Natural killer cell treated with Interleukin-12 subunit alpha and Interleukin-12 subunit beta and Interleukin-15 and Interleukin-18, amount 100 ng/mL, for 72 hours (primary cell): ENCODE measurements at places on chromosomes 13 and 19. TPM values are rescaled to one million over a fixed set of nuclear protein-coding genes. Genes with fewer than 3 reads are reported as not detected.

- DNase-seq, result no peak
Measured at GRCh38 chr19:56814656-56815055, 25.9 kb downstream of the PEG3 start.

GRCh38 chr13:35771898-35772297 is 295.4 kb upstream of the MAB21L1 start:
- H3K27me3 ChIP-seq, result no peaks in the 10 kb centered on the region
- H3K36me3 ChIP-seq, result no peaks in the 10 kb centered on the region
- H3K4me3 ChIP-seq, result no peak overlapping the region
- no peaks in the 10 kb centered on the region for H3K4me1 ChIP-seq

DNA sequence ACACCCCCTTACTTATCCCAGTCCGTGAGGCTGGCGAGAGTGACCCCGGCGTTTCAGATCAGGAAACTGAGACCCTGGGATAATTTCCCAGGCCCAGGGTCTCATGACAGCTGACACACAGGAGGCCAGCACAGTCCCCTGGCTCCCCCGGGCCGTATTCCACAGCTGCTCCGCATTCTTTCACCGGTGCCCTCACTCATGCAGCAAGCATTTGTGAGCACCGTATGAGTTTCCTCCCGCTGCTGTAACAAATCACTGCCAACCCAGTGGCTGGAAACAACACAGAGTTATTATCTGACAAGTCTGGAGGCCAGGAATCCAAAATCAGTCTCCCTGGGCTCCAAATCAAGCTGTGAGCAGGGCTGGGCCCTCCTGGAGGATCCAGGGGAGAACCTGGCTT is 21.3 kb downstream of the GADD45B start:
- no peak for DNase-seq
- no peaks in the 10 kb centered on the region for H3K36me3 ChIP-seq
- H3K4me3 ChIP-seq, result no peak overlapping the region
- peaks cover 5% of the 10 kb centered on the region for H3K27me3 ChIP-seq
- no peak overlapping the region for H3K27ac ChIP-seq

GRCh38 chr19:14085309-14085995 is at the start of gene C19orf67:
Gene C19orf67, minus strand, starts transcription at chr19:14085783. Its CDS starts 156 bp downstream, at chr19:14085627.
- H3K27ac ChIP-seq, result no peak within 1 kb of the TSS
- peaks cover 17% of the 10 kb centered on the region for H3K4me1 ChIP-seq
- no peak within 1 kb of the TSS for H3K4me3 ChIP-seq
- H3K36me3 ChIP-seq, result peaks cover 5% of the 10 kb centered on the region

GRCh38 chr13:99941086-99941485 is 30.5 kb downstream of the ZIC5 start:
- H3K27ac ChIP-seq, result no peak overlapping the region
- H3K4me3 ChIP-seq, result no peak overlapping the region
- DNase-seq, result no peak

DNA sequence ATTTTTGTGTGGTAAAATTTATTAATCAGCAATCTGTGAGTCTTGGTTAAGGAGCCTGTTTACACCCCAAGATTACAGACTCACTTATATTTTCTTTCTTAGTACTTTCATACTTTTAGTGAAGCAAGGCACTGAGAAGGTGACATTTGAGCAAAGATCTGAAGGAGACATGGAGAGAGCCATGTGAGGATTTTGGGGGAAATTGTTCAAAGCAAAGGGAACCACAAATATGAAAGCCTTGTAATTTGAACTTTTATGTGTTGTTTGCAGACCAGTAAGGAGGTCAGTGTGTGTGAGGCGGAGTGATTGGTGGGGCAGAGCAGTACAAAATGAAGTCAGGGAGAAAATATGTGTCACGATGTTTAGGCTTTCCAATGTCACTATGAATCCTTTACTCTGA is 140.7 kb upstream of the KLF12 start:
- no peaks in the 10 kb centered on the region for H3K27me3 ChIP-seq
- no peak overlapping the region for H3K4me3 ChIP-seq
- no peak for DNase-seq

DNA sequence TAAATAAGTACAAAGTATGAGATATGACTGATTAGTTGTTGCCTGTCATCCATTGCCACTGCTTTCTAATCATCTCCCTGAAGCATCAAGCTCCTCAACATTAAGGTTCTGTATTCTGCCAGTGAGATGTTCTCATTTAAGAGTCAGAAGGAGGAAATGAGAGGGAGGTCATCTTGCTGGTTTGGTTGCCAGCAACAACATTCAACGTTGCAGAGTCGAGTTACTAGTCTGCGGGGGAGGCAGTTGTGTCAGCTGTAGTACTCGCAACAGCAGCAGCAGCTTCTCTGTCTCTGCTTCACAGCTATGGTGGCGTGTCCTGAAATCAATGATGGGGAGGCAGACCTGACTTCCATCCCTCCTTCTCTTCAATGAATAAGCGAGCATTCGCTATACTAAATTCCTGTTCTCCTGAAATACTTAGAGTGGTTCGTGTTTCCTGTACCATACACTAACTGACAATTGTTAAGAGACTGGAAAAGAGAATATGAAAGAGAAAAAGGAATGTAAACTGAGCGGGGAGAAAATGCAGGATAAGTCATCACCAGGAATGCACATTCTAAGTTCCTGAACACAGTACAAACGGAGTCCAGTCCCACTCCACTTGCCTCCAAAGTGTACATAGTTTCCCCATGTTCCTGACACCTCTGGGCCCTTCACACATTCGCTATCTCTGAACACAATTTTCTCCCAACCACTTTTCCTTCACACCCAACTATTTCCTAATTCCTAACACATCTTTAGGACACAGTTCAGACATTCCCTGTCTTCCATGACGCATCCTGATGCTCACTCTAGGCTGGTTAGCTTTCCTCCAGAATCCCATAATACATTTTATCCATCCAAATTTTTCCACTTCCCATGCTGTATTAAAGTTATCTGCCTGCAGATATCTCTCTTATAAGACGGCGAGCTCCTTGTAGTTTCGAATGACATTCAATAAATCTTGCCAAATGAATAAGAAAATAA is 263.0 kb downstream of the KLF12 start:
- no peak for DNase-seq
- no peak overlapping the region for H3K4me3 ChIP-seq
- H3K4me1 ChIP-seq, result peaks cover 42% of the 10 kb centered on the region

GRCh38 chr13:113863524-113864272 is at the start of gene GAS6:
Gene GAS6, minus strand, starts transcription at chr13:113864076. Its CDS starts 156 bp downstream, at chr13:113863920.
- peak within 1 kb of the TSS; percentile 64 for H3K4me3 ChIP-seq
- H3K4me1 ChIP-seq, result peaks cover 7% of the 10 kb centered on the region
- H3K36me3 ChIP-seq, result peaks cover 6% of the 10 kb centered on the region

GRCh38 chr19:51808333-51808986 is 13.5 kb downstream of the FPR3 start:
- H3K27ac ChIP-seq, result no peak overlapping the region
- no peak overlapping the region for H3K4me3 ChIP-seq
- no peak for DNase-seq
- peaks cover 12% of the 10 kb centered on the region for H3K4me1 ChIP-seq
- H3K27me3 ChIP-seq, result no peaks in the 10 kb centered on the region
- H3K36me3 ChIP-seq, result no peaks in the 10 kb centered on the region

IZUMO2 gene
- total RNA-seq, result not detected

CDC37 gene
- 368 TPM for total RNA-seq

GJA3 gene
- 0.33 TPM for total RNA-seq

ZNF491 gene
- total RNA-seq, result 1.7 TPM
